Stimulated activated CD4-positive, alpha-beta T cell treated with anti-CD3 and anti-CD28 coated beads, Interleukin-1b, Interleukin-23, amount 100 ng/mL, for 1 hour (primary cell): ENCODE measurements at places on chromosomes 1 and 21.

GRCh38 chr1:36582066-36582755 lies 99.5 kb upstream of the CSF3R start:
- no peak for DNase-seq

DNA sequence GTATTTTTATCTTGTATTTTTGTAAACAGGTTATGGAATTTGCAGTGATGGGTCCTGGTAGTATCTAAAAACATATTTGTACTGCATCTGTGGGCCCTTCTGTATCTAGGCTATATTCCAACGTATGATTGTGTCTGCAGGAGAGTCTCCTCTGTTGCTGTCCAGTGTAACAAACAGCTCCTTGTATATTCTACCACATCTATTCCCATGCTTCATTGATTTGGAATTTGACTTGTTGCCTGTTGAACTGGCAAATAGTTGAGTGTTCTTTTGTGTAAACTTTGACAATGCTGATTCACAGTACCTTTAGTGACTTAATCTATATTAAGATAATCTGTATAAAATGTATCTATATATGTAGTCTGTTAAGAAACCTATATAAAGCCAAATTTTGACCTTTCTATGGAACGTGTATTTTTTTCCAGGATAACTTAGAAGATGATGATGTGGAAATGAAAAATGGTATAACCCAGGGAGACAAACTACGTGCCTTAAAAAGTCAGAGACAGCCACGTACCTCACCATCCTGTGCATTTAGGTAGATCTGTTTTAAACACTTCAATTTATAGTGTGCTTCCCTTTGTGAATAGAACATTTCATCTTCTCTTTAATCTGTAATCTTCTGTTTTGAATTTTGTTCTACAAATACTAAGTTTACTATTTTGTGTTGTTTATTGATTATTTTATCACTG lies 43.4 kb upstream of the GPR88 start:
- DNase-seq, result no peak

DNA sequence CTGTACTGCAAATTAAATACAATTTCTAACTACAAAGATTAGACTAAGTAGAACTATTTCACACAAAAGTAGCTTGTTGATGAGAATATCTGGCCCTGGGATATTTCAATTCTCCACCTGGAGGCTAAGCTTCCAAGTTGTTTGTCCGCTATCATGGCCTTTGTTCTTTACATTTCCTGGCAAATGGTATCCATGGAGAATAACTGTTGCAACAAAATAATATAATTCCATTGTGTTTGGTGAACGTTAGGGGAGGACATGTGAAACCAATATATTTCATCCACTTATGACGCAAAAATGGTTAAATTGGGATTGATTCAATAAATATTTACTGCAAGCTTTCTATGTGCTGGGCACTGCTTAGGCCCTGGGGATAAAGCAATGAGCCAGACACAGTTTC lies 565.4 kb downstream of the PTPRC start:
- no peak for DNase-seq

DNA sequence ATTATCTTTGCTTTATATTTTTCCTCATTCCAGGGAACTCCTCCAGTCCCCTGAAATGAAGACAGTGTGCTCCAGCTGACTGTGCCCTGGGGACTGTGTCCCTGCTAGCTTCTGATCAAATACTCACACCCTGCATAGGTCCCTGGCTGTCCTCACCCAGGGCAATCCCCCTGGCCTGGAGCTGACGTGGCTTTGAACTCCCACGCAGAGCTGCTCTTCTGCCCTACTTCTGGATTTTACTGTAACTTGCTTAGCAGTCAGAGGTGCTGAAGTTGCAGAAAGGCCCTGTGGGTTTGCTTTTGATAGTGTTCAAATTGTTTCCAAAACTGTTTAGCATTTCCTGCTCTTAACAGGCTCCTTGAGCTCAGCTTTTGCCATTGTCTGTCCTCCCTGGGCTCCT lies 186.5 kb downstream of the FASLG start:
- peak; percentile 24 for DNase-seq

GRCh38 chr1:236699366-236699765 lies 13.1 kb downstream of the ACTN2 start:
- DNase-seq, result no peak

- no peak for DNase-seq
These were observed 69.0 kb downstream of the GADD45A start for GRCh38 chr1:67753776-67754525.

DNA sequence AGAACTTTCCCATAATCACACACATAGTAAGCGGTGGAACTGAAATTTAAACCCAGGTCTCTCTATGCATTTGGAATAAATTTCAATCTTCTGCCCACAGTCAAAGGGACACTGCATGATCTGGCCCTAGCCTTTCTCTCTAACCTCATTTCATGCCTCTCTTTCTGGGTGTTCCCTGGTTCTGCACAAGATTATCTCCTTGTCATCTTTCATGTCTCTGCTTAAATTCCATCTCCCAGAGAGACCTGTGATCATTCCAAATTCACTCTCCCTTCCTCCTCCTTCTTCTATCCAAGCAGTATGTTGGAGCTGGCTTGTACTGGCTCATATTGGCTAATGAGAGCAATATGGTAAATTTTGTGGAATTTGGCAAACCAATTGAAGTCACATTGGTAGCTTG lies 22.2 kb downstream of the ETV3L start:
- no peak for DNase-seq
